ENCODE measurements at places on chromosomes 7 and 10. TPM values are rescaled to one million over a fixed set of nuclear protein-coding genes. Genes with fewer than 3 reads are reported as not detected.

DNA sequence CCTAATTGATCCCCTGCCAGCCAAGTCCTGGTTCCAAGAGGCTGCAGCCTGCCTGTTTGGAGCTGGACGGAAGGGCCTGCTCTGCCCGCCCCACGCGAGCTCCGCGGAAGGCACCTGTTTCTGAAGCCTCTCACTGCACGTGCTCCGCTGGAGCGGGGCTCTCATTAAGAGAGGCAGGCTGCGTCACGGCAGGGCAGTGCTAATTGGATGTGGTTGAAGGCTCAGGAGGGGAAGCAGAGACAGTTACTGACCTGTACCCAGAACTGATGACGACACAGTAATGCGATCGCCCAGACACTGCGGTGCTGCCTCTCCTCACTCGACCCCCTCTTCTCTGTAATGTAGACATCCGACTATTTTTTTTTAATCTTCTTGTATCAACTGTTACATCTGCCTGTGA is 411.1 kb upstream of the MGMT start:
- H3K36me3 ChIP-seq: no peaks in the 10 kb centered on the region

- H3K4me3 ChIP-seq: no peak overlapping the region
- DNase-seq: peak; percentile 17
- H3K36me3 ChIP-seq: no peaks in the 10 kb centered on the region
- peaks cover 42% of the 10 kb centered on the region for H3K27me3 ChIP-seq
- H3K27ac ChIP-seq: no peak overlapping the region
- no peaks in the 10 kb centered on the region for H3K4me1 ChIP-seq
Observed at GRCh38 chr10:101297901-101298486, 56.0 kb upstream of the BTRC start.

DNA sequence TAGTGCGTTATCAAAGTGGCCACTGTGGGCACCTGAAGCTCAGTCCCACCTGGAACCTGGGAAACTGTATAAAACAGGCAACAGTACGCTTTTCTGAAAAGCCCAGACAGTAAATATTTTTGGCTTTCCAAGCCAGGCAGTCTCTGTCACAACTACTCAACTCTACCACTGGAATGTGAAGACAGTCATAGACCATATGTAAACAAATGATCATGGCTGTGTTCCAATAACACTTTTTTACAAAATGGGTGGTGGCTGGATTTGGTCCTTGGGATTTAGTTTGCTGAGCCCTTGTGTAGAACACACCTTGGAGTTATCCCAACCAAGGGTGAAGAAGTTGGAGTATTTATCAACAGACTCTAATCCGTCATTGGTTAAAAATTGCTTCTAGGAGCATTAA is 259.9 kb downstream of the SKIDA1 start:
- no peak overlapping the region for H3K27ac ChIP-seq
- H3K4me1 ChIP-seq: no peaks in the 10 kb centered on the region
- DNase-seq: no peak
- H3K36me3 ChIP-seq: no peaks in the 10 kb centered on the region
- no peak overlapping the region for H3K4me3 ChIP-seq

DNA sequence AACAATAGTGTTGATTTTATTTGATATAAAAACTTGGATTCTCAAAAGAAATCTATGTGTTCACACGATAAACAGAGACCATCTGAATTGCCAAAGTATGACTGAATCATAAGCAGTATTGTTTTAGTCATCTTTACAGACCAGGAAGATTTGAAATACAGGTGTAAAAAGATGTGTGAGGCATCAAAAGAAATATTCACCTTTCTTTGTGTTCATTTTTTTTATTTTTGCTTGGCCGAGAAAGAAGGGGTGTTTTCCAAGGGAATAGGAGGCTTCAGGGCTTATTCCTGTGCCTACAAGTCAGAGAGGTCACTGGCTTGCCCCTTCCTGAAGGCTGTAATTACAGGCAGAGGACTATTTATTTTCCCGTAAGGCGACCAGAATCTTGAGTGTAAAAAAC is 37.3 kb downstream of the MET start:
- DNase-seq: no peak
- no peaks in the 10 kb centered on the region for H3K36me3 ChIP-seq
- no peak overlapping the region for H3K27ac ChIP-seq
- no peaks in the 10 kb centered on the region for H3K4me1 ChIP-seq
- H3K4me3 ChIP-seq: no peak overlapping the region

DNA sequence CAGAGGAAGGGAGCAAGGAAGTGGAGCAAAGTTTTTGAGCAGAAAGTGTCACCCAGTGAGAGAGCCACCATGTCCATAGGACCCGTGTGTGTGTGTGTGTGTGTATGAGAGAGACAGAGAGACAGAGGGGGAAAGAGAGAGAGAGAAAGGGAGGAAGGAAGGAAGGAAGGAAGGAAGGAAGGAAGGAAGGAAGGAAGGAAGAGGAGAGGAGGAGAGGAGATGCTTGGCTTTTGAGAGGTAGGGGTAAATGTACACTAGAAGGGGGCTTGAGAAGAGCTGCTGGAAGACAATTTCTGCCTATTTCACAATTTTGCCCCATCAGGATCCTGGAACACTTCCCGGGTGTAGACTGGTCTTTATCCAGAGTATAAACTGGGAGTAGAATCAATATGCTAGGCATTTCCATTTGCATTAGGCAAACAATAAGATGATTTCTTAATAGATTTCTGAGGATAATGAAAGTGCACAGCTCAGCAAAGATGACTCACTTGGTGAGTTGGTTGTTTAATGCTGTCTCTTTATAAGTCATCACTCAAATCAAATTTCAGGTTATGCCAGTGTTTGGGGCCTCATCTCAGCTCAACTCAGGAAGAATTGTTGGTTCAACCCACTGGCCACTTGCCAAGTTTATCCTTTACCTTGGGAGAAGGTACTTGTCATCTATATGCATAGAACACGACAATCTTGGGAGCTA is 70.0 kb upstream of the FAM13C start:
- DNase-seq: no peak
- no peak overlapping the region for H3K27ac ChIP-seq
- H3K4me1 ChIP-seq: no peaks in the 10 kb centered on the region
- no peaks in the 10 kb centered on the region for H3K36me3 ChIP-seq

GRCh38 chr7:2955269-2955668 is 88.4 kb downstream of the CARD11 start:
- DNase-seq: no peak
- H3K4me1 ChIP-seq: peaks cover 28% of the 10 kb centered on the region
- no peak overlapping the region for H3K27ac ChIP-seq
- no peak overlapping the region for H3K4me3 ChIP-seq
- H3K27me3 ChIP-seq: no peaks in the 10 kb centered on the region

DNA sequence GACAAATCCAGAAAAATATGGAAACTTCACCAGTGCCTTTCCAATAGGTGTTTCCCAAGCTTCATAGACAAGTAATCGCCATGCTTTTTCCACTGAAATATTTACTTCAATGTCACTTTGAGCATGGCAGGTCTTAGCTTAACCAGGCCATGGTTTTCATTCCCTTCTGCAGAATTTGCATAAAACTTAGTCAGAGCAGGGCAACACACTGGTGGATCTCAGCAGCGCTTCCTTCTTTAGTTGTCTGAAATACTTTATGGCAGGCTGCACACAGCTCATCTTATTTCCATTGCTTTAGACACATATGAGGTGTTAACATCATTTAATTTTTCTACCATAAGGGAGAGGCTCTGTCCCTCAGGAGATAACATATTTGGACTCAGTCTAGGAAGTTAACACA is 102.9 kb upstream of the AHR start:
- H3K36me3 ChIP-seq: no peaks in the 10 kb centered on the region
- no peak overlapping the region for H3K4me3 ChIP-seq
- no peaks in the 10 kb centered on the region for H3K27me3 ChIP-seq
- H3K27ac ChIP-seq: no peak overlapping the region

GRCh38 chr10:113958631-113959382 is 84.9 kb upstream of the ADRB1 start:
- H3K4me1 ChIP-seq: peaks cover 10% of the 10 kb centered on the region
- no peaks in the 10 kb centered on the region for H3K27me3 ChIP-seq
- no peak overlapping the region for H3K4me3 ChIP-seq
- no peaks in the 10 kb centered on the region for H3K36me3 ChIP-seq
- no peak for DNase-seq

DNA sequence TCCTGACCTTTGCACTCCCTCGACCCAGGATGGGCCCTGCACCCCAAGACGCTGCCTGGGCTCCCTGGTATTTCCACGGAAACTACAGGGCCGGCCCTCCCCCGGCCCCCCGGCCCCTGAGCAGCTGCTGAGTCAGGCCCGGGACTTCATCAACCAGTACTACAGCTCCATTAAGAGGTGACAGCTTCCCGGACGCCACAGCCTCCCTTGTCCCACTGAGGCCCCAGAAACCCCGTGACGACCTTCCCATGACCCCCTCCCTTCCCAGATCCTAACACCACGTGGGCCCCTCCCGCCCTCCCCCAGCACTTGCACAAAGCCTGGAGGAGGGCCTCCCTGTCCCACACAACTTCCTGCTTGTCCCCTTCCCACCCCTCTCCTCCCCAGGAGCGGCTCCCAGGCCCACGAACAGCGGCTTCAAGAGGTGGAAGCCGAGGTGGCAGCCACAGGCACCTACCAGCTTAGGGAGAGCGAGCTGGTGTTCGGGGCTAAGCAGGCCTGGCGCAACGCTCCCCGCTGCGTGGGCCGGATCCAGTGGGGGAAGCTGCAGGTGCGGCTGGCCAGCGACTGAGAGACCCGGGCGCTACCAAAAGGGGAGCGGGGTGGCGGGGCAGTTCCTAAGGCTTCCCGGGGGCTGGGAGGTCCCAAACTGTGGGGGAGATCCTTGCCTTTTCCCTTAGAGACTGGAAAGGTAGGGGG is 5.7 kb downstream of the NOS3 start:
- H3K27me3 ChIP-seq: peaks cover 10% of the 10 kb centered on the region
- DNase-seq: peak; percentile 48
- no peak overlapping the region for H3K4me3 ChIP-seq
- peaks cover 21% of the 10 kb centered on the region for H3K4me1 ChIP-seq
- no peak overlapping the region for H3K27ac ChIP-seq

DNA sequence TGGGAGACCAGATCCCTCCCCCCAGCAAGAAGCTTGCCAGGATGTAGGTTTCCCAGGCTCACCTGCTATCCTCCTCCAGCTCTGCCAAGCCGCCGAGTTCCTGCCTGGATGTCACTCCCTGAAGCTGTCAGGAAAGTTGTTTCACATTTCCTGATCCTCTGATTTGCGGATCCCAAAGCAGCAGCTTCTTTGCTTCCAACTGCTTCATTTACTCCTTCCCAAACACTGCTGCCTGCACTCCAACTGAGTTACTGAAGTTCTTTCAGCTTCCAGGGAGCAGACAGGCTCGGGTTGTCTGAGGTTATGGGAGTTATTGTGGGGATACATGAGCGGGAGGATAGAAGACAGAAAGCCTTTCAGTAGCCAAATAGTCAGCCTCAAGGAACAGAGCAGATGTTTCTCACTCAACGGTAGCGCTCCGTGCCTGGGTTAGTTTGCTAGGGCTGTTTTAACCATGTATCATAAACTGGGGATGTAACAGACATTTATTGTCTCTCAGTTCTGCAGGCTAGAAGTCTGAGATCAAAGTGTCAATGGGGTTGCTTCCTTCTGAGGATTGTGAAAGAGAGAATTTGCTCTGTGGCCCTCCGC is 516.0 kb downstream of the REEP3 start:
- peaks cover 38% of the 10 kb centered on the region for H3K4me1 ChIP-seq
- no peak overlapping the region for H3K27ac ChIP-seq
- DNase-seq: no peak
- H3K4me3 ChIP-seq: no peak overlapping the region
- H3K27me3 ChIP-seq: no peaks in the 10 kb centered on the region
- H3K36me3 ChIP-seq: no peaks in the 10 kb centered on the region

DNA sequence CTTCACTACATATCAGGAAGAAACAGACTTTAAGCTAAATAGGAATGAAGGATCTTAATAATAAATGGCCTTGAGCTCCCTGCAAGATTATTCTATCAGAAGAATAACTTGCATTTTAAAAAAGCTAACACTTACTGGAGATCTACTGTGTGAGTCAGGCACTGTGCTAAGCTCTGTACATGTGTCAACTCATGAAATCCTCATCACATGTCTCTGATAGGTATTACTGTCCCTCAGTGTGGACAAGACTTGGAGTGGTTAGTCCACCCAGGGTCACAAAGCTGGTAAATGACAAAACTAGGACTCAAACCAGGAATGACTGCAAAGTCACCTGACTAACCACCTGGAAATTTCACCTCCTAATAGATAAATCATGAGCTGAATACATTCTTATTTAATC is 57.1 kb upstream of the KCTD7 start:
- H3K27ac ChIP-seq: no peak overlapping the region
- DNase-seq: no peak
- peaks cover 55% of the 10 kb centered on the region for H3K36me3 ChIP-seq
- no peaks in the 10 kb centered on the region for H3K4me1 ChIP-seq
- no peaks in the 10 kb centered on the region for H3K27me3 ChIP-seq

DNA sequence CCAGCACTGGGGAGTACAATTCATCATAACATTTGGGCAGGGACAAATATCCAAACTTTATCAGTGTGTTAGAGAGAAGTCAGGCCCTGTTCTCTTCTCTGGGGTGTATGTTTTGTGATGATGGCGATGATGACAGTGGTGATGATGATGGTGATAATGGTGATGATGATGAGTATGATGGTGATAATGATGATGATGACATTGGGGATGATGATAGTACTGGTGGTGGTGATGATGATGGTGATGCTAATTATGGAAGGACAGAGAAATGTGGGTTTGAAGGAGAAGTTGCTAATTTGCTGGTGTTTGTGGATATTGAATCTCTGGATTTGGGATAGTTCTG is 64.0 kb downstream of the CAMK1D start:
- H3K27me3 ChIP-seq: no peaks in the 10 kb centered on the region
- no peak for DNase-seq
- no peak overlapping the region for H3K4me3 ChIP-seq
- no peaks in the 10 kb centered on the region for H3K4me1 ChIP-seq

DNA sequence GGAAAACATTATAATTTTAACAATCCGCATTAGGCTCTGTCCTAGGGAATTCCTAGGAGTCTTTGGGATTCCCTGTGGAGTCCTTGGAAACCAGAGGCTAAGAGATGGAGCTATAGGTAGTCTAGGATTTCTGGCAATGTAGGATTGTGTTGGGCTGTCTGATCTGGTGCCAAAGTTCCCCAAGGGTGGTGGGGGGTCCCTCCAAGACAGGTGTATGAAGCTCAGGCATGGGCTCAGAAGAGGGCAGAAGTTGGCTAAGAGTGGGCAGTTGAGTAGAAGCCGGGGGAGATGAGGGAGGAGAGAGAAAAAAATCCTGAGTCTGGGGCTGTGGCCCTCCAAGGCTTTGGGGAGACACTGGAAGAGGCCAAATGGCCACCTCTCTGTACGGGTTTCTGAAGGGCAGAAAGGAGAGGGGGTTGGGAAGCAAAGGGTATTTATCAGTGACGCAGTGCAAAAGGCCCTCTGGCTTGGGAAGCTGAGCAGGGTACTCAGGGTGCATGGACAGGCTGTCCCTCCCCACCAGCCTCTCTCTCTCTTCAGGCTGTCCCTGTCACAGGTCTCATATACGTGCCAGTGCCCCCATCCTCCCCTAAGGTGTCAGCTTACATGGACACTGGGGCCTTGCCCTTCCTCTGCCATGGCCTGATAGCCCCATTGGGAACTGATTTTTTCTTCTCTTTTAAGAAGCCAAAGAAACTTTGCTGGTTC is 929 bp downstream of the HOXA6 start:
- H3K27me3 ChIP-seq: peaks cover 51% of the 10 kb centered on the region
- no peak overlapping the region for H3K27ac ChIP-seq
- H3K4me1 ChIP-seq: peaks cover 35% of the 10 kb centered on the region
- DNase-seq: no peak
- H3K36me3 ChIP-seq: no peaks in the 10 kb centered on the region

- no peak for DNase-seq
- no peak overlapping the region for H3K27ac ChIP-seq
- no peaks in the 10 kb centered on the region for H3K36me3 ChIP-seq
- no peaks in the 10 kb centered on the region for H3K27me3 ChIP-seq
- no peak overlapping the region for H3K4me3 ChIP-seq
Observed at GRCh38 chr10:43196981-43197833, 59.0 kb downstream of the CSGALNACT2 start.

Gene FGL2
- polyA plus RNA-seq: 97.1 TPM

Gene ADCY1
- 0.01 TPM for polyA plus RNA-seq

Gene SCD
- 1.0 TPM for polyA plus RNA-seq

Gene TMEM229A
- polyA plus RNA-seq: not detected

Gene ZNF425
- polyA plus RNA-seq: 0.15 TPM

Measured in CD14-positive monocyte (primary cell).